ENCODE measurements at places on chromosomes 1 and 21. TPM values are rescaled to one million over a fixed set of nuclear protein-coding genes. Genes with fewer than 3 reads are reported as not detected.

- H3K36me3 ChIP-seq: no peaks in the 10 kb centered on the region
- no peak overlapping the region for H3K4me3 ChIP-seq
- H3K27ac ChIP-seq: no peak overlapping the region
- no peak for DNase-seq
- no peaks in the 10 kb centered on the region for H3K4me1 ChIP-seq
These were observed 534.4 kb upstream of the CXADR start for GRCh38 chr21:16978309-16978895.

TNFRSF1B gene
- 87.2 TPM for total RNA-seq

TCHH gene
- not detected for total RNA-seq

LDLRAD1 gene
- not detected for total RNA-seq

DNA sequence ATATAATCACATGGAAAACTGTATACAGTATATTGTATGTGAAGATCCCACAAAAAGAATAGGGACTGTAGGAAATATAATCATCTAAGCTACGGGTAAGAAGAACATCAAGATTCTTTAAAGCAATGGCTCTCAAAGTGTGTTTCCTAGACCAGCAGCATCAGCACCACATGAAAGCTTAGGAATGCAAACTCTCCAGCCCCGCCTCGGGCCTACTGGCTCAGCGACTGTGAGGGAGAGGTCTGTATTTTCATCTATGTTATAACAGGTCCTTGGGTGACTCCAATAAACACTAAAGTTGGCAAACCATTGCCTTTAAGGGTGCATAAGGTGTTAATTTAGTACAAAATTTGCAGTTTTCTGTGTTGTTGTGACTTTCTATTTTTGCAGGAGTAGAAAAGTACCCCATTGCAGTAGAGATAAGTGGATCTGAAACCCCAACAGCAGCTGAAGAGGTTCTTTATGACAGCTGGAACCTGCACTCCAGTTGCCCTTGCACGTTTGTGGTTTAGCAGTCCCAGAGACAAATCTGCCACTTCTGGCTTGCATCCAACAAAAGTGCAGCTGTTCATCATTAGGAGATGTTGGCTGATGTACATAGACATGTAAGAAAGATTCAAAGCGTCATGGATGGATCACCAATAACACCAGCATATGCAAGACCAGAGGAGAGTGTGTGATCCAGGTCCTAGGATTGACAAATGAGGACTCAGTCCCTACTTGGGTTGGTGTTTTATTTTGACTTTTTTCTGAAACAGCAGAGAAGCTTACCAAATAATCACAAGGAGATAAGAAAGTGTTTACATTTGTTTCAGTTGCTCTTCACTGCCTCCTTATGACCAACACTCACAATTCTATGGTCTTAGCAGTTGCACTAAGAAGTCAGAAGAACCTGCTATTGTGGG lies 15.9 kb upstream of the IFNAR1 start:
- H3K4me3 ChIP-seq: peak overlapping the region; percentile 9
- H3K36me3 ChIP-seq: no peaks in the 10 kb centered on the region
- peak; percentile 98 for DNase-seq
- peaks cover 21% of the 10 kb centered on the region for H3K4me1 ChIP-seq
- H3K27ac ChIP-seq: peak overlapping the region; percentile 57

- no peaks in the 10 kb centered on the region for H3K27me3 ChIP-seq
- no peak for DNase-seq
- H3K27ac ChIP-seq: no peak overlapping the region
- no peaks in the 10 kb centered on the region for H3K4me1 ChIP-seq
These were observed 28.1 kb downstream of the SERINC2 start for GRCh38 chr1:31441073-31441472.

OSCP1 gene
- total RNA-seq: 3.1 TPM

- no peak for DNase-seq
- no peaks in the 10 kb centered on the region for H3K4me1 ChIP-seq
- no peak overlapping the region for H3K4me3 ChIP-seq
- no peak overlapping the region for H3K27ac ChIP-seq
These were observed 92.8 kb upstream of the IFFO2 start for GRCh38 chr1:19049128-19049768.

DNA sequence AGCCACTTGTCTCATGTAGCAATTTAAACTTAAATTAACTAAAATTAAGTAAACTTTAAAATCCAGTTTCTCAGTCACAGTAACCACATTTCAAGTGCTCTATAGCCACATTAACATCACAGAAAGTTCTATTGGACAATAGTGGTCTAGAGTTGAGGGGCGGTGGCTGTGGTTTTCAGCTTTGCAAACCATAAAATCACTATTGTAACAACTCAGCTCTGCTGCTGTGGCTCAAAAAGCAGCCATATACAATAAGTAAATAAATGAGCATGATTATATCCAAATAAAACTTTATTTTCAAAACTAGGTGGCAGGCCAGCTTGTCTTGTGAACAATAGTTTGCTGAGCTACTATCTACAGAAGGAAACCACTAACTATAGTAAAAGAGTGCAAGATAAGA lies 43.4 kb upstream of the C1orf53 start:
- no peak overlapping the region for H3K4me3 ChIP-seq
- no peaks in the 10 kb centered on the region for H3K36me3 ChIP-seq
- H3K27ac ChIP-seq: no peak overlapping the region
- H3K4me1 ChIP-seq: no peaks in the 10 kb centered on the region
- no peak for DNase-seq

MATN1 gene
- 0.24 TPM for total RNA-seq

GRCh38 chr1:59276439-59276851 lies 20.4 kb upstream of the FGGY start:
- no peak for DNase-seq
- H3K4me3 ChIP-seq: no peak overlapping the region
- H3K36me3 ChIP-seq: no peaks in the 10 kb centered on the region
- H3K27ac ChIP-seq: no peak overlapping the region
- H3K4me1 ChIP-seq: no peaks in the 10 kb centered on the region

DNA sequence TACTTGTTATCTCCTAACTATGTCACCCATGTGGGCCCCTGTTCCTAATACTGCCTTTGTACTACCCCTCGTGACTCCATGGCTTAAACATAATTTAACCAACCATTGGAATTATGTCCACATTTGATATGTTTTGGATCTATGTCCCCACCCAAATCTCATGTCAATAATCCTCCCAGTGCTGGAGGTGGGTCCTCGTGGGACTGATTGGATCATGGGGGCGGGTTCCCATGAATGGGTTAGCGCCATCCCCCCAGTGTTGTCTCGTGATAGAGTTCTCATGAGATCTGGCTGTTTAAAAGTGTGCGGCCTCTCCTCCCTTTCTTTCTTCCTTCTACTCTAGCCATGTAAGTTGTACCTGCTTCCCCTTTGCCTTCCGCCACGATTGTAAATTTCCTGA lies 9.8 kb downstream of the CBR1 start:
- H3K27ac ChIP-seq: no peak overlapping the region
- H3K4me3 ChIP-seq: no peak overlapping the region
- peaks cover 20% of the 10 kb centered on the region for H3K4me1 ChIP-seq
- H3K27me3 ChIP-seq: no peaks in the 10 kb centered on the region
- DNase-seq: no peak

PRDX6 gene
- 121 TPM for total RNA-seq

DNA sequence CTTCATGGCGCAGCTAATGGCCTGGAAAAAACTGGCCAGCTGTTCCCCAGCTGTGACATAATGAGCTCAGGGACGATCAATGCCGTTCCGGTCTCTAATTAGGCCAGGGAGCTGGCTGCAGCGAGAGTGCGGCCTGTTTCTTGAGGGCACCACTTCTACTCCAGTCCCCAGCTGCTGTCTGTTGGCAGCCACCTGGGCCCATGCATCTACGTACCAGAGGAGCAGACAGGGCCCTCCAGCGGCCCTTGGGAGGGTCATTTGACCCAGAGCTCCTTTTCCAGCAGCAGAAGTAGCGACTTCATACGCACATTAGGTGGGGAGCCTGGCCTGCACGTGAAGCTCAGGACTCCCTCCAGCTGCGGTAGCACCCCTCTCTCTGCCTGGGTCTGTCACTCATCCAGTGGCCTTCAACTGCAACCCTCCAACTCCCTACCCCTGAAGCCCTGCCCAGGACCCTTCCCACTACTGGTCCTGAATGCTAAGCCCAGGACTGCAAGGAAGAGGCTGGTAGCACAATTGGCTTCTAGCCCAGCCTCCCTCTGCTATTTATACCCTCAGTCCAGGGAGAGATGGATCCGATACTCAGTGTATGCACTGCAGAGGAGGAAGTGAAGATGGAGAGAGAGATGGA lies 9.1 kb upstream of the GPR61 start:
- no peak overlapping the region for H3K27ac ChIP-seq
- no peaks in the 10 kb centered on the region for H3K27me3 ChIP-seq
- no peaks in the 10 kb centered on the region for H3K36me3 ChIP-seq
- DNase-seq: no peak

HSPA6 gene
- 1.6 TPM for total RNA-seq

GRCh38 chr1:230375780-230376179 lies 50.4 kb downstream of the PGBD5 start:
- no peak overlapping the region for H3K4me3 ChIP-seq
- peaks cover 1% of the 10 kb centered on the region for H3K27me3 ChIP-seq
- no peak for DNase-seq
- no peaks in the 10 kb centered on the region for H3K36me3 ChIP-seq
- no peaks in the 10 kb centered on the region for H3K4me1 ChIP-seq
- no peak overlapping the region for H3K27ac ChIP-seq

- no peaks in the 10 kb centered on the region for H3K36me3 ChIP-seq
- H3K27me3 ChIP-seq: no peaks in the 10 kb centered on the region
- no peak overlapping the region for H3K4me3 ChIP-seq
- H3K4me1 ChIP-seq: no peaks in the 10 kb centered on the region
- no peak overlapping the region for H3K27ac ChIP-seq
- no peak for DNase-seq
These were observed 81.4 kb upstream of the BCL10 start for GRCh38 chr1:85357817-85358216.

GRCh38 chr1:12433323-12434053 lies 184.5 kb downstream of the DHRS3 start:
- no peak overlapping the region for H3K4me3 ChIP-seq
- H3K36me3 ChIP-seq: no peaks in the 10 kb centered on the region
- no peak for DNase-seq
- H3K27ac ChIP-seq: no peak overlapping the region
- no peaks in the 10 kb centered on the region for H3K27me3 ChIP-seq
- H3K4me1 ChIP-seq: peaks cover 36% of the 10 kb centered on the region

KRTAP19-1 gene
- total RNA-seq: not detected

DNA sequence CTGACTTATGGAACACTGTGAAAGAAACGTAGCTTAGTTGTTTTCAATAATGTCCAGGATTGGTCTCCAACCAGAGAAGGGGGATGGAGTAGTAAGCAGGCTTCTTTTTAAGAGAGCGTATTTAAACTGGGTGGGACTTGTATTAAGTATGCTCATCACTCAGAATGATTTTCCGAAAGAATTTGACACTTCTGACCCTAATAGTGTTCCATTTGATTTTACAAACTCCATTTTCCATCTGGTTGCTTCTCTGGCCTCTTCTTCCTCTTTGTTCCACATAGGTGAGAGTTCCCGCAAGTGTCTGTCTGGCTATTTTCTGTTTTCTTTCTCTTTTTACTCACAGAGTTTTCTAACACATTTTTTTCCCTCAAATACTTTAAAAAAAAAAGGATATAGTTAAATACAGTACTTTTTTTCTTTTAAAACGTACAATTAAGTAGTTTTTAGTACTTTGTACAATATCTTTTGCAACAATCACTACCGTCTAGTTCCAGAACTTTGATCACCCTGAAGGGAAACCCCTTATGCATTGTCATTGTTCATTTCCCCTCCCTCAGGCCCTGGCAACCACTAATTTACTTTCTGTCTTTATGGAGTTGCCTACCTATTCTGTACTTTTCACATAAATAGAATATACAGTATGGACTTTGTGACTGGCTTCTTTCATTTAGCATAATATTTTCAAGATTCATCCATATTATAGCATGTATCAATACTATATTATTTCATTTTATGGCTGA lies 67.0 kb downstream of the RASAL2 start:
- no peaks in the 10 kb centered on the region for H3K4me1 ChIP-seq
- no peaks in the 10 kb centered on the region for H3K27me3 ChIP-seq
- H3K27ac ChIP-seq: no peak overlapping the region
- no peak overlapping the region for H3K4me3 ChIP-seq
- H3K36me3 ChIP-seq: no peaks in the 10 kb centered on the region

DNA sequence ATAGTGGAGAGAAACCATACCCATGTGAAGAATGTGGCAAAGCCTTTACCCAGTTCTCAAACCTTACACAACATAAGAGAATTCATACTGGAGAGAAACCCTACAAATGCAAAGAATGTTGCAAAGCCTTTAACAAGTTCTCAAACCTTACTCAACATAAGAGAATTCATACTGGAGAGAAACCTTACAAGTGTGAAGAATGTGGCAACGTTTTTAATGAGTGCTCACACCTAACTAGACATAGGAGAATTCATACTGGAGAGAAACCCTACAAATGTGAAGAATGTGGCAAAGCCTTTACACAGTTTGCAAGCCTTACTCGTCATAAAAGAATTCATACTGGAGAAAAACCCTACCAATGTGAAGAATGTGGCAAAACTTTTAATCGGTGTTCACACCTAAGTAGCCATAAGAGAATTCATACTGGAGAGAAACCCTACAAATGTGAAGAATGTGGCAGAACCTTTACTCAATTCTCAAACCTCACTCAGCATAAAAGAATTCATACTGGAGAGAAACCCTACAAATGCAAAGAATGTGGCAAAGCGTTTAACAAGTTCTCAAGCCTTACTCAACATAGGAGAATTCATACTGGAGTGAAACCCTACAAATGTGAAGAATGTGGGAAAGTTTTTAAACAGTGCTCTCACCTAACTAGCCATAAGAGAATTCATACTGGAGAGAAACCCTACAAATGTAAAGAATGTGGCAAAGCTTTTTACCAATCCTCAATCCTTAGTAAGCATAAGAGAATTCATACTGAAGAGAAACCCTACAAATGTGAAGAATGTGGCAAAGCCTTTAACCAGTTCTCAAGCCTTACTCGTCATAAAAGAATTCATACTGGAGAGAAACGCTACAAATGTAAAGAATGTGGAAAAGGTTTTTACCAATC lies 80.0 kb downstream of the JMJD4 start:
- DNase-seq: no peak
- H3K27ac ChIP-seq: no peak overlapping the region
- no peaks in the 10 kb centered on the region for H3K4me1 ChIP-seq
- H3K27me3 ChIP-seq: no peaks in the 10 kb centered on the region
- H3K4me3 ChIP-seq: no peak overlapping the region
- H3K36me3 ChIP-seq: peaks cover 3% of the 10 kb centered on the region

DNA sequence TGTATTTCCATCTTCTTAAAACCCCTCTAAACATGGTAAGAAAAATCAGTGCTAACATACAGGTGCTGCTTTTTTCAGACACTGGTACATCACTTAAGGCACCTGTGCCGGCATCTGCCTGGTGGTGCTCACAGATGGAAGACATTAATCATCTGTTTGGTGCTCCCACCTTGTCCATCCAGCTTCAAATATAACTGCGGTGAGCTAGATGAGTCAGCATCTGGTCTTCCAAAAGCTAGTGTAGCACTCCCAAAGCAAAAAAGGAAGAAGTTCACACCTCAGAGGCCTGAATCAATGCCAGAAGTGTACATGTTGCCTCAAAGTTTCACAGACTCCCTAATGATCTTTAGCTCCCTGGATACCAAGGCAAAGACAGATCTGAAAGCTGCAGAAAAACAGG lies 44.4 kb downstream of the TM2D1 start:
- H3K4me3 ChIP-seq: no peak overlapping the region
- DNase-seq: no peak
- H3K4me1 ChIP-seq: no peaks in the 10 kb centered on the region
- H3K36me3 ChIP-seq: peaks cover 2% of the 10 kb centered on the region

GRCh38 chr1:234967121-234967520 lies 161.5 kb downstream of the TOMM20 start:
- no peaks in the 10 kb centered on the region for H3K27me3 ChIP-seq
- DNase-seq: no peak
- no peaks in the 10 kb centered on the region for H3K36me3 ChIP-seq
- peaks cover 70% of the 10 kb centered on the region for H3K4me1 ChIP-seq
- H3K27ac ChIP-seq: no peak overlapping the region

GRCh38 chr1:204873176-204873575 lies 2.5 kb downstream of the NFASC start:
- no peak overlapping the region for H3K4me3 ChIP-seq
- no peak overlapping the region for H3K27ac ChIP-seq
- H3K36me3 ChIP-seq: no peaks in the 10 kb centered on the region
